ENCODE measurements at places on chromosomes 16 and 17. TPM values are rescaled to one million over a fixed set of nuclear protein-coding genes. Genes with fewer than 3 reads are reported as not detected.

HMOX2 gene
- polyA plus RNA-seq: 41.2 TPM

PLA2G10 gene
- 0.31 TPM for polyA plus RNA-seq

SLC5A11 gene
- polyA plus RNA-seq: 7.2 TPM

WSCD1 gene
- 12.0 TPM for polyA plus RNA-seq

PRDM7 gene
- 0.83 TPM for polyA plus RNA-seq

ANTKMT gene
- 18.9 TPM for polyA plus RNA-seq

UTS2R gene
- 0.71 TPM for polyA plus RNA-seq

SMIM36 gene
- polyA plus RNA-seq: 0.14 TPM

ITGB4 gene
- 17.1 TPM for polyA plus RNA-seq

DNA sequence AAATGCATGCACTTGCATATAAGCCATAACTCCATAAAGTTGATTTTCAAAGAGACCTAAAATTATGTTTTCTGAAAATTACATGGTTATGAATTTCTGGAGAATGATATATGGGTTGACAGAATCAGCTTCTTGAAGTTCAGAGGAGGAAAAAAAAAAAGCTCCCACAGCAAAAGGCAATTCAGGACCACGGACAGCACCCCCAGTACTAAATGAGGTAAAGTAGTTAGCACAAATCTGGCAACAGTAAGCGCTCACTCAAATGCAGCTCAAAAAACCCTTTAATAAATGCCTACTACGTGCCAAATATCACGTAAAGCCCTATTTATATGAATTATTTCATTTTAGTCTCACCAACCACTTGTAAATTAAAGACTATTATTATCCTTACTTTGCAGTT lies 135.2 kb downstream of the SHISA9 start:
- DNase-seq: peak; percentile 77

DNA sequence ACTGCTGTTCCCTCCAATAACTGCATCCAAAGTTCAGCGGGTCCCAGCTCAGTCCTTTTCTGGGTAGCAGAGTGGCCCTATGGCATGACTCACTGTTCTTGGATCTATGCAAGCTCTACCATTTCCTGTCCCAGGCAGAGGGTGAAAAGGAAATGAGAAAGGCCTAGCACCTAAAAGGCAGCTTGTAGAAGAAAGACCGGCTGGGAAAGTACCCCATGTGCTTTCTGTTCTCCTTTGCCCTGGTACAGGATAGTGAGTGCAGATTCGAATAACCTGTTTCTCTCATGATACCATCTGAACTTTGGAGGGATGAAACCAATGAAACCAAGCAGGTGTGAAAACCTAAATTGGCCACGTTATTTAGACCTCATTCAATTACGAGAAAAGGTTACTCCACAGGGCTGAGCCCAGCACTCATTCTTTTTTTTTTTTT lies 12.7 kb upstream of the HASPIN start:
- no peak for DNase-seq

DNA sequence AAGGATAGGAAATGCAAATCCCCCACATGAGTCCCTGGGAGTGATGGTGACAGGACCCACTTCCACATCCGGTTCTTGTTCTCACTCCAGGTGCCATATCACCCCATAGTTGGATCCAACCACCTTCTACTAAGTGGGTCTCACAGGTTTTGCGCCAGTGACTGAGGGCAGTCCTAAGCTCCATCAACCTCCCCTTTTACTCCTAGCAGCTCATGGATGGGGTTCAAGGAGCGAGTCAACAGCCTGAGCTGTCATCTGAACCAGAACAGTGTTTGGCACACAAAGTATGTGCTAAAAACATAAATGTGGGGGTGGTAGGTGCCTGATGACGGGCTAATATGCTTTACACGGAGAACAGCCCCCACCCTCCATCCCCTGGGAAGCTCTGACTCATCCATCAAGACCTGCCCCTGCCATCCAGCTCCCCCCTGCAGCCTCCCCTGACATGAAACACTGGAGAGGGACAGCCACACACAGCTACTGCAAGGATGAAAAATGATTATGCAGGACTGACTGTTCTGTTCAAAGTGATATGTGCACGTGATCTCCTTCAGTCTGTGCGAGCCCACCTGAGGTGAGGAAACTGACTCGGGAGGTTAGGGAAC lies 143.2 kb upstream of the CDH5 start:
- DNase-seq: no peak

- no peak for DNase-seq
Observed at GRCh38 chr16:89620406-89620841, 7.0 kb downstream of the DPEP1 start.

DNA sequence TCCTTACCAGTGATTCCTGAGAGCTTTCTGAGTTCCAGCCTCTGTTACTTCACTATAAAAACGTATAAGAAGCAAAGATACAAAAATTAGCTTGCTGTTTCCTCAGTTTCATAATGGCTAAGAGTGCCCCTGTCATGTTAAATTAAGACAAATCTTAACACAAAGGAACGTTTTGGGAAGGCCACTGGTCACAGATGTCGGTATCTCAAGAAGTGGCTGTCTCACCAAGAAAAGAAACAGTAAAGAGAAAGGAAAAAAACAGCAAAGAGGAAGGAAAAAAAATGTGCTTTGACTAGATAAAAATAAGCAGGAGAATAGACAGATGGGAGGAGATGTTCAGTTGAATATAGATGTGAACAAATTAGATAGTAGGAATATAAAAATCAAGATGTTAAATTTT lies 94.8 kb upstream of the AKTIP start:
- DNase-seq: no peak

GRCh38 chr17:57565176-57565575 lies 179.9 kb downstream of the CCDC182 start:
- DNase-seq: no peak

DNA sequence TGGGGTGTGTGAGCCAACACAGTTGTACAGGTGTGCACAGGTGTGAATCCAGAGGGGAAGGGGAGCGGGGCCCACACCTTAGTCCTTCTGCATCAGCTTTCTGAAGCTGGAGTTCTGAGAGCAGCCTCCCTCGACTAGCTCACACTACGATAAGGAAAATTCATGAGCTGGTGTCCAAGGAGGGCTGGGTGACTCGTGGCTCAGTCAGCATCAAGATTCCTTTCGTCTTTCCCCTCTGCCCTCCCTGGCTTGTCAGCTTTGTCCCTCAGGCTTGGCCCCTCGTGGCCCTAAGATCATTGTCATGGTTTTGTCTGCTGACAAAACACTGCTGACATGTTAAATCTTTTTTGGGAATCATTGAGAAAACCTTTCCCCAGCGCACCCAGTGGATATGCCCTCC lies 47.5 kb downstream of the OR1D5 start:
- no peak for DNase-seq

DNA sequence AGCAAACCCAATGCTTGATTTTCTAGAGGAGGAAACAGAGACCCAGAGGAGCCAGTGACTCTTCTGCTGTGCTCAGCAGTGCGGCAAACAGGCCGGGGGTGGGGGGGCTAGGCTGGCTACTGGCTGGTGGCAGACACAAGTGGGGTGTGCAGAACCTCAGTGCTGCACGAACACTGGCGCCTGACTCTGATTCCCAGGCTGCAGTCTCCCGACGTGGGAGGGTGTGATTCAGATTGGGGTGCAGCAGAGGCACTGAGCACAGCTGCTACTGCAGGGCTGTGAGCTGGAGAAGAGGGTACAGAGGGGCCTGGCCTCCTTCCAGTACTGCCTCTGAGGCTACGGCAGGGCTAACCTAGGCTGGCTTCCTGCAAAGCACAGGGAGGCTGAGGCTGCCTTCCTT lies 8.1 kb downstream of the RPL19 start:
- DNase-seq: no peak

DNA sequence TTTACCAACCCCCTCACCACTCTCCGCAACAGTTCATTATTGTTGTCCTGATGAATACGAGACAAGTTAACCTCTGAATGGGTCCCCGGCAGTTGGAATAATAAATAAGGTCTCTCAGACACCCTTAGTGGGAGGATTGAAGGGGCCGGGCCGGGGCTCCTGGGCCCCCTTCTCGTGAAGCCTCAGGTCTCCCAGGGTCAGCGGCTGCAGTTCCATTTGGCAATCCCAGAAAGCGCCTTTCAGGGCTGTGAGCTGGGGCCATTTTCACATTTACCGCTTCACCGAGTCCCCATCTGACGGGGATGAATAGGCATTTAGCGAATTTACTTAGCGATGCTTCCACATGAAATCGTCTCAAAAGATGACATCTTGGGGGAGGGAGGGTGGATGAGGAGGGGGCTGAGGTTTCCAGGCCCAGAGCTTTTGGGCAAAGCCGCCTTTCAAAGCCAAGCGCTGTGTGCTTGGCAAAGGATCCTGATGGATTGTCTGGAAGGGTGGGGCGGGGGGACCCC lies 309.8 kb downstream of the XYLT1 start:
- no peak for DNase-seq

DNA sequence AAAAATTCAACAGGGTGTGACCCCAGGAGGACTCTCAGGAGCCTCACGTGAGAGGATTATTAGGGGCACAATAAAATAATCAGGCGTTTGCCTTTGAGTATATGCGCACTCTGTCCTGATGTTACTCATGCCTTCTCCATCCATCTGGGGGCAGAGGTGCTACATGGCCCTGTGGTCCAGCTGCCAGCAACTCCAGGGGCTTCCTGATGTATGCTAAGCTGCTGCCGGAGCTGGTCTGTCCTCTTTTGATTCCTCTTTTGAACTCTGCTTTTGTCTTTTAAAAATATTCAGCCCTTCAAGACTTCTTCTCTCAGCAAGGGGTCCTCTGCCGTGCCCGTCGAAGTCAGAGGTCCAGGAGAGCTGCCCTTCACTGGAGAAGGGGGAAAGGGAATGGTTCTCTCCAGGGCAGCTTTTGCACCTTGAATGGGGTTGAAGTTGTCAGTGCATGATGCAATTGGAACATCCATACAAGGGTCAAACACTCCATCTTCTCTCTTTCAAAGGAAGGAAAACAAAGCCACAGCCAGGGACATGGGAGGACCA lies 431.4 kb downstream of the SHISA9 start:
- no peak for DNase-seq

- DNase-seq: no peak
Observed at GRCh38 chr17:43579566-43580140, 33.5 kb upstream of the ETV4 start.

- DNase-seq: peak; percentile 54
Observed at GRCh38 chr16:12535535-12536411, 267.9 kb downstream of the CPPED1 start.

- DNase-seq: no peak
Observed at GRCh38 chr17:53543472-53543871, 279.3 kb upstream of the KIF2B start.

- DNase-seq: no peak
Observed at GRCh38 chr17:82405051-82405450, 13.1 kb upstream of the HEXD start.

- no peak for DNase-seq
Observed at GRCh38 chr17:79168486-79169055, 93.9 kb downstream of the ENGASE start.

DNA sequence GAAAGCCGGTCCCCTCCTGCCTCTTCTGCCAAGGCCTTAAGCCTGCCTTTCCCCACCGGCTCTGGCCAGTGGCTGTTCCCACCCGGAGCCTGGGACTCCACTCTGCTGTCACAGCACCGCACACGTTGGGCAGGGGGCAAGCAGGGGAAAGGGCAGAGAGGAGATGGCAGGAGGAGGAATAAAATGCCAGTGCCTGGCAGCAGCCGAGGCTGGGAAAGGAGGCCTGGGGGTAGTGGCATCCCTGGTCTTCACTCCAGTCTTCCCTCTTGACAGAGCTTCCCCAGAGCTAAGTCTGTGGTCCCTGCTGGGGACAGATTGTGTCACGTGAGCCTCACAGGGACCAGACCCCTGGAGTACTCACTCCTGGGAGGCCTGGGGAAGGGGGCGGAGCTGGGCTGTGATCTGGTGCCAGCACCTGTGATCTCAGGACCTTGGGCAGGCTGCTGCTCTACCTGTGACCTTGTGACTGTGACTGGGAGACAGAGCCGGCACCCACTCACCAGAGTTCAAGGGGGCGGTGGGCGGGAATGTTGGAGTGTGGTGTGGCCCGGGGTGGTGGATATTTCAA lies 97.2 kb upstream of the GSE1 start:
- no peak for DNase-seq

DNA sequence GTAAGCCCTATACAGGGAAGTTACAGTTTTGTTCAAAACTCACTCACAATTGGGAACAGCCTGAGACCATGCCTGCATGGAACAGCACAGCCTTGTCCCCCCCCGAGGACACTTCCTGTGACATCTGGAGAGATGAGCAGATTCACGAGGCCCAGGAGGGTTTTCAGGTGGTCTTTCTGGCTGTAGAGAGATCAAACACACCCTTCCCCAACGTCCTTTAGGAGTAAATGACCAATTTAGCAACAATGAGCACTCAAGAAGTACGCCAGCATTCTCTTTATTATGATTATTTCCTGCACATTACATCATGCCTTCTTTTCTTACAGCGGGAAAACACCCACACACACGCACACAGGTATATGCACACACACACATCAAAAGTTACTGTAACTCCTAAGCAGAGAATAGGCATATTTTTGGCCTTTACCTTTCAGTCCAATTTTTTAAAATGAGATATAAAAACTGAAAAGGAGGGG lies 39.0 kb downstream of the ADCY9 start:
- no peak for DNase-seq

GRCh38 chr17:57622683-57623433 lies 122.2 kb downstream of the CCDC182 start:
- no peak for DNase-seq

GRCh38 chr17:78715876-78716275 lies 66.2 kb downstream of the CYTH1 start:
- no peak for DNase-seq

GRCh38 chr16:20729141-20729540 lies 12.5 kb downstream of the THUMPD1 start:
- no peak for DNase-seq

DNA sequence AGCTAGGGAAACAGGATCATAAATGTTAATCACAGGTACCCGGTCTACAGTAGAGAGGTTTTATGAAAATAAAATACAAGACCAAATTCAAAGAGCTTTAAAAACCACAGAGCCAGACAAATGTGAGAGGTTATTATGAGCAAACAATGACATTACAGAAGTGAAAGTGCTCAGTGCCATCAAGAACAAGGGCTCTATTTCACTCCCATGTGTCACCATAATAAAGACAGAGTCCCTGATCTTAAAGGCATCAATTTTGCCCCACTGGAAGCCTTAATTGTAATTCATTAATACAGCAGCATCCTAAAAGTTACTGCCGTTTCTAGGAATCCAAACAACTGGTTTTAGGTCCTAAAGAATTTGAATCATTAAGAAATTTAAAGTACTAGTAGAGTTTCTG lies 43.7 kb upstream of the CDRT4 start:
- DNase-seq: no peak

DNA sequence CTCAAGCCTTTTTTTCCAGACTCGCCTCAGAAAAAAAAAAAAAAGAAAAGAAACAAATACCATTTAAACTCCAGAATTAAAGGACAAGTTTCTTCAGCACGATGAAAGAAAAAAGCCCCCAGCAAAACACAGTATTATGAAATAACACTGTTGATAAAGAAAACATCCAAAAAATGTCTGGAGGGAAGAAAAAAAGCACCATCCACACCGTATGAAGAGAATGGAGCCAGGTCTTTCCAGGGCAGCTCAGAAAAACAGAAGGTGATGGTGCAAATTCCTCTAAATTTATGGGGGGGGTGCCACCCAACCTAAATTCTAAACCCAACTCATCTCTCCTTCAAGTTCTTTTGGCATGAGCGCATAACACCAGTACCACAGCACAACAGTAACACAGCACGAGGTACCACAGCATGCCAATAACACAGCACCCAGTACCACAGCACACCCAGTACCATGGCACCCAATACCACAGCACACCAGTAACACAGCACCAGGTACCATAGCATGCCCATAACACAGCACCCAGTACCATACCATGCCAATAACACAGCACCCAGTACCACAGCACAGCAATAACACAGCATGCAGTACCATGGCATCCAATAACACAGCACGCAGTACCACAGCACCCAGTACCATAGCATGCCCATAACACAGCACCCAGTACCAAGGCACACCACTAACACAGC lies 19.0 kb downstream of the AXIN1 start:
- DNase-seq: no peak

Data from renal pelvis (tissue), 12 donors.